ENCODE measurements at places on chromosomes 11 and 22.

DNA sequence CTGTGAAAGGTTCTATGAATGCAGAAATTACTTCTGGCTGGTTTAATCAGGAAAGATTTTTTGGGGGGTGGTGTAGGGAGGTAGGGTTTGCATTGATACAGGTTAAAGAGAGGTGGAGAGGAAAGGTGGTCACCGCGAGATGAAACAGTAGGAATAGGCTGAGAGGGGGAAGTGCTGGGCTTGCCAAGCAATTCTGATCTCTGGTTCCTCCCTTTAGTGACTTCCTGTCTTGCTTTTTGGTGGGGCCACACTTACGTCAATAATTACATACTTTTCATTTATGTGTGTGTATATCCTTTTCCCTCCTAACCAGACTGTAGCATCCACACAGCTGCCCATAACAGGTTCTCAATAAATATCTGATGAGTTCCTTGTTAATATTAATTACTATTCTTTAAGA lies 120.0 kb downstream of the CTNND1 start:
- H3K36me3 ChIP-seq = no peaks in the 10 kb centered on the region
- no peaks in the 10 kb centered on the region for H3K4me1 ChIP-seq
- H3K4me3 ChIP-seq = no peak overlapping the region
- no peaks in the 10 kb centered on the region for H3K27me3 ChIP-seq

- DNase-seq = no peak
- H3K4me1 ChIP-seq = no peaks in the 10 kb centered on the region
- H3K27ac ChIP-seq = no peak overlapping the region
- no peaks in the 10 kb centered on the region for H3K36me3 ChIP-seq
- no peak overlapping the region for H3K4me3 ChIP-seq
- H3K27me3 ChIP-seq = no peaks in the 10 kb centered on the region
Observed at GRCh38 chr11:84234462-84235202, 948.5 kb upstream of the CCDC90B start.

- H3K36me3 ChIP-seq = no peaks in the 10 kb centered on the region
- no peak for DNase-seq
- peak overlapping the region; percentile 74 for H3K4me3 ChIP-seq
- peak overlapping the region; percentile 70 for H3K27ac ChIP-seq
- no peaks in the 10 kb centered on the region for H3K27me3 ChIP-seq
Observed at GRCh38 chr11:88337987-88338668, 592 bp upstream of the CTSC start.

GRCh38 chr11:75582895-75583717 lies 21.1 kb downstream of the SERPINH1 start:
- H3K4me1 ChIP-seq = no peaks in the 10 kb centered on the region
- H3K4me3 ChIP-seq = peak overlapping the region; percentile 82
- H3K27me3 ChIP-seq = no peaks in the 10 kb centered on the region
- peak overlapping the region; percentile 99 for H3K27ac ChIP-seq

DNA sequence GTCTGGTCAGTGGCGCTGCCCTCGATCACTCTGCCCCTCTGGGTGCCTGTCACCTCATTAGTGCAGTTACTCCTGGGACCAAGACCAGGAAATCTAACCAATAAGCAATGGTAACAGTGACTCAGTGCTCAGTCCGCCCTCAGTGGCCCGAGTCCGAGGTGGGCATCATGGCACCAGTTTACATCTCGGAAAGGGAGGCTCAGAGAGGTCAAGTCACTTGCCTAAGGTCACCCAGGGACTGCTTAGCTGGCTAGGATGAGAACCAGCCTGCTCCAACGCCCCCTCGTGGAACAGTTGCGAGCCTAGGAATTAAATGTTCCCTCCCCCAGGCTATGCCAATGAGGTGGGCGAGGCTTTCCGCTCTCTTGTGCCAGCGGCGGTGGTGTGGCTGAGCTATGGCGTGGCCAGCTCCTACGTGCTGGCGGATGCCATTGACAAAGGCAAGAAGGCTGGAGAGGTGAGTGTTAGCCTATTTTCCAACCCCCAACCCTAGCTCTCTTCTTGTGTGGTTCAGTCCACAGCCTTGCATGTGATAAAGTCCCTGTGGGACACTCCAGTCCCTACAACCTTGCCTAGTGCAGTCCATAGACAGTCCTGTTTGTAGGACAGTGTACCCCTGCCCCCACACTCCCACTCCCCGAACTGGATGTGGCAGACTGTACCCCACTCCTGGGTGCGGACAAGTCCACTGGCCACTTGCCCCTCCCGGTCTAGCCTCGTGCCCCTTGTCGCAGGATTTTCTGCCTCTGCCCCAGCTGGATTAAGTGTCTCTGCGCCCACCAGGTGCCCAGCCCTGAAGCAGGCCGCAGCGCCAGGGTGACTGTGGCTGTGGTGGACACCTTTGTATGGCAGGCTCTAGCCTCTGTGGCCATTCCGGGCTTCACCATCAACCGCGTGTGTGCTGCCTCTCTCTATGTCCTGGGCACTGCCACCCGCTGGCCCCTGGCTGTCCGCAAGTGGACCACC lies 1.1 kb downstream of the MTFP1 start:
- peaks cover 14% of the 10 kb centered on the region for H3K4me1 ChIP-seq
- H3K27ac ChIP-seq = peak overlapping the region; percentile 80
- peak; percentile 39 for DNase-seq
- peak overlapping the region; percentile 63 for H3K4me3 ChIP-seq

GRCh38 chr11:121715405-121715804 lies 262.6 kb upstream of the SORL1-AS1 start:
- no peaks in the 10 kb centered on the region for H3K4me1 ChIP-seq
- no peaks in the 10 kb centered on the region for H3K36me3 ChIP-seq
- H3K27me3 ChIP-seq = no peaks in the 10 kb centered on the region
- no peak overlapping the region for H3K27ac ChIP-seq
- DNase-seq = no peak

GRCh38 chr11:64364435-64364834 lies 5.5 kb downstream of the RPS6KA4 start:
- peaks cover 11% of the 10 kb centered on the region for H3K4me1 ChIP-seq
- DNase-seq = no peak
- H3K27ac ChIP-seq = no peak overlapping the region
- H3K36me3 ChIP-seq = peaks cover 72% of the 10 kb centered on the region
- H3K4me3 ChIP-seq = no peak overlapping the region

DNA sequence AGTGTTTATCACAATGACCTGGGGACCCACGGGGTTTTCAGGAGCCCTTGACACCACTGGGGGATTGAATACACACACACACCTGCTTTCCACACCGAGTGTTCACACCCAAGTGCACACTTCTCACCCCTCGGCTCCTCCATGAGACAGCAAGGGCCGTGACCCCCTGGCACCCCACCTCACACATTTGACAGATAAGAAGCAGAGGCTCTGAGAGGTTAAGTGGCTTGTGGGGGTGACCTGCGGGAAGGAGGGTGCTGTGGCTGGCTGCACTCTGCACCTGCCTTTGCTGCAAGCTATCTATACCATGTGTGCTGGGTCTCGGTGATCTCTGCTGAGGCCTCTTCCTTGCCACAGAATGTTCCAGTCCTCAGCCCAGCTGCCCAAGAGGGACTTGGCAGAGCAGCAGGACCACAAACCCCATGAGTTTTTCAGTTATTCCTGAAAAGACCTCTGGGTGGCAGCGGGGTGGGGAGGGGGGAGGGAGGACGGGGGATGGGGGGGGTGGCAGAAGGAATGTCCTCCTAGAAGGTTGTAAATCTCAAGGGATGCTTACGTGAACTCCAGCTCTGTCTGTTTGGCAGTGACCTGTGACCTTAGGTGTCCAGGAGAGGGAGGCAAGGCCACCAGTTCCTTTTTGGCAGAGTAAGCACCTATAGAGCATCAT lies 47.9 kb upstream of the RFPL3 start:
- no peak for DNase-seq
- no peak overlapping the region for H3K4me3 ChIP-seq
- H3K27ac ChIP-seq = no peak overlapping the region
- no peaks in the 10 kb centered on the region for H3K4me1 ChIP-seq
- no peaks in the 10 kb centered on the region for H3K36me3 ChIP-seq

DNA sequence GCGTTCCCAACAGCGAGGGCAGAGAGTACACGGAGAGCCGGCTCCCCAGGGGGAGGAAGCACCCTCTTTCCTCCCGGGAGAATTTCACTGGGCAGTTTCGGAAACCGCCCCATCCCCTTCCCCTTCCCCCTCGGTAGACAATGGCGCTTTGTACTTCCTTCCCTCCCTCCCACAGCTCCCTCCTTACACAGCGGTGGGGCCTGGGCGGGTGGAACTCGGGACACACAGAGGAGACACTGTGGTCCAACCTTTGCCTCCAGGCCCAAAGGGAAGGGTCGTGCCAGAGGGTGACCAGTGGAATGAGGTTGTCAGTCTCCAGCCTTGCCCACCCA lies 4.3 kb downstream of the SMTN start:
- no peaks in the 10 kb centered on the region for H3K27me3 ChIP-seq
- H3K36me3 ChIP-seq = peaks cover 63% of the 10 kb centered on the region
- H3K4me3 ChIP-seq = peak overlapping the region; percentile 89
- DNase-seq = no peak

GRCh38 chr11:119891055-119891768 lies 162.2 kb upstream of the NECTIN1 start:
- no peaks in the 10 kb centered on the region for H3K36me3 ChIP-seq
- no peaks in the 10 kb centered on the region for H3K27me3 ChIP-seq
- no peak overlapping the region for H3K27ac ChIP-seq
- no peak for DNase-seq
- H3K4me1 ChIP-seq = no peaks in the 10 kb centered on the region

DNA sequence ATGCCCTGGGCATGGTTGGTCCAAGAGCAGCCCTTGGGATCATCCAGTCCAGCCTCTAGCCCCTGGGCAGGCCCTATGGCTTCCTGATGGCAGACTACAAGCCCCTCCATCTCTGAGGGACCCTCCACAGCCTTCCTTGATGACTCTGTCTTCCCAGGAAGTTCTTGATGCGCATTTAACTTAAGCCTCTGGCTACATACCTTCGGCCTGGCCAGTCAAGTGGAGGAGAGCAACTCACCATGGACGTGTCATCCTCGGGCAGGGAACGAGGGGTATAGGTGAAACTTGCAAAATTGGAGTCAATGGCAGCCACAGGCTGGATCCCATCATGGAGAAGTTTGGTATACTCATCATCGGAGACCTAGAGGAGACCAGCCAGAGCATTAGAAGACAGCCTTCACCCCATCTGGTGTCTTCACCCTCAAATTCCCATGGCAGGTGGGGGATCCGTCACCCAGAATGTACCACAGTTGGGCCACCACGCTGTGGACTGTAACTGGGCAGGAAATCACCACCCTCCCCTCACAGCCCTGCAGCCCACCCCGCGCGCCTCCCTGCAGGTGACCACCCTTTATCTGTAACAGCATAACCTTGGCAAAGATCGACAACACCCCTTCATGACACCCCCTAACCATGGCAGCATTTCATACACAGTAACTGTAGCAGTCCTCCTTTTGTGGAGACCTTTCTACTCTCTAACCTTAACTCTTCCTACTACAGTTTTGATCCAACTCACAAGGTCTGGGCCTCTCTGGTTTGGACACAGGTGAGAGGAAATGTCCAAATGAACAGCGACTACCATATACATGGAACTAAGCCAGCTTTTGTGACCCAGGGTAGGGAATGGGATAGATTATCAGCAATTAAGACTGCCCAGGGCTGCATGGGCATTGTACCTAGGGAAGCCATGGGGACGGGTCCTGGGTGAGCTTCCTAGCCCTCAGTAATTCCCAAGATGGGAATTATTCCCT lies 91.7 kb downstream of the PDE2A start:
- H3K27me3 ChIP-seq = peaks cover 6% of the 10 kb centered on the region
- DNase-seq = no peak
- no peak overlapping the region for H3K27ac ChIP-seq
- no peaks in the 10 kb centered on the region for H3K36me3 ChIP-seq
- H3K4me3 ChIP-seq = no peak overlapping the region

- H3K27me3 ChIP-seq = no peaks in the 10 kb centered on the region
- no peaks in the 10 kb centered on the region for H3K36me3 ChIP-seq
- peak; percentile 27 for DNase-seq
- H3K27ac ChIP-seq = no peak overlapping the region
- no peaks in the 10 kb centered on the region for H3K4me1 ChIP-seq
- H3K4me3 ChIP-seq = no peak overlapping the region
Observed at GRCh38 chr11:76644591-76644990, 26.0 kb downstream of the LRRC32 start.

DNA sequence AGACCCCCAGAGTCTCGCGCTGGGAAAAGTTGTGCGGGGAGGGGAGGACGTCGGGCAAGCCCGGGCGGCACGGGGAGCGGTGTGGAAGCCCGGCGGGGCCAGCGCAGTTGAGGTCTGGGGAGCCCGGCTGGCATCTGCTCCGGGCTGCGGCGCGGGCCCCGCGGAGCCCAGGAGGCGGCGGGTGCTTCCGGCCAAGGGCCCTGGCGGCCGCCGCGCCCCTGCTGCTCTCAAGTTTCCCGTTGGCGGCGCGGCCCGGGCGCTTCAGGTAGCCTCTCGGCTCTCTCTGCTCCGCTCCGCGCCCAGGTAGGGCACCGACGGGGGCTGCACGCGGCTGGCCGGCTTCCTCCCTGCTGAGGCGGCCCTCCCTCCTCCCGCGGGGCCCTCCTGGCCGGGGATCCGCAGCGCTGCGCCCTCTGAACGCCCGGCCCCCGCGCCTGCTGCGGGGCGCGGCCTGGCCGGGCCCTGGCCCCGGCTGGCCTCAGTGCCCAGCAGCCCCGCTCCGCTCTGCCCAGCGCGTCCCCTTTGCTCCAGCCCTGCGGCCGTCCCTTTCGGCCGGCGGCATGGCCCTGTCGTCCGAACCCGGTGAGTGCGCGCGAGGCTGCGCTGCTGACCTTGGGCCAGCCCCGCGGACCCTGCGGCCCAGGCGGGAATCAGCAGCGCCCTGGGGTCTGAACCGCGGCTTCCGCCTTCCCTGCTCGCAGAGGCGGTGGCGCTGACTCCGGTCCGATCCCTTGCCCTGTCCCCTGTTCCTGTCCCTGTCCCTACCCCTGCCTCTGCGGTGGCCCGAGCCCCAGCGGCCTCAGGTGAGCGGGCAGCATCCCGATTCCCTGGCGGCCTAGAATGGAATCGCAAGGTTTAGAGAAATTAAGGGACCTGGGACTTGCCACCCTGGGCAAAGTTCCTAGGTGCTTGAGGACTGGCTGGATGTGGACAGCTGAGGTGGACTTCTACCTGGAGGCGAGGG lies 4.3 kb upstream of the AMPD3 start:
- peak overlapping the region; percentile 35 for H3K27ac ChIP-seq
- no peaks in the 10 kb centered on the region for H3K27me3 ChIP-seq
- H3K4me3 ChIP-seq = peak overlapping the region; percentile 73
- no peak for DNase-seq
- no peaks in the 10 kb centered on the region for H3K4me1 ChIP-seq

- peaks cover 29% of the 10 kb centered on the region for H3K4me1 ChIP-seq
- no peak for DNase-seq
- peak overlapping the region; percentile 87 for H3K27ac ChIP-seq
- H3K36me3 ChIP-seq = peaks cover 24% of the 10 kb centered on the region
- peak overlapping the region; percentile 30 for H3K4me3 ChIP-seq
Observed at GRCh38 chr11:68942095-68942620, 38.5 kb downstream of the IGHMBP2 start.

- H3K4me1 ChIP-seq = peaks cover 17% of the 10 kb centered on the region
- DNase-seq = no peak
- H3K4me3 ChIP-seq = no peak overlapping the region
- H3K36me3 ChIP-seq = no peaks in the 10 kb centered on the region
Observed at GRCh38 chr11:78804991-78805390, 230.3 kb upstream of the NARS2 start.

- no peaks in the 10 kb centered on the region for H3K36me3 ChIP-seq
- H3K4me3 ChIP-seq = no peak overlapping the region
- no peaks in the 10 kb centered on the region for H3K27me3 ChIP-seq
- no peaks in the 10 kb centered on the region for H3K4me1 ChIP-seq
- no peak overlapping the region for H3K27ac ChIP-seq
Observed at GRCh38 chr11:87726506-87726905, 448.7 kb downstream of the RAB38 start.

GRCh38 chr22:27255580-27255979 lies 546.0 kb downstream of the MN1 start:
- H3K4me1 ChIP-seq = no peaks in the 10 kb centered on the region
- H3K27me3 ChIP-seq = no peaks in the 10 kb centered on the region
- H3K27ac ChIP-seq = no peak overlapping the region
- H3K36me3 ChIP-seq = no peaks in the 10 kb centered on the region
- no peak for DNase-seq

Measured in ascending aorta (tissue), 2 donors.